Activated CD4-positive, alpha-beta T cell treated with anti-CD3 and anti-CD28 coated beads, Interleukin-2, amount 10 ng/mL, durations not matched to agents 24 days and 14 days (primary cell): ENCODE measurements at places on chromosomes 6 and 20.

GRCh38 chr20:1422753-1423152, 29.9 kb upstream of the FKBP1A start:
- peaks cover 22% of the 10 kb centered on the region for H3K4me1 ChIP-seq
- H3K27me3 ChIP-seq = peaks cover 7% of the 10 kb centered on the region
- peaks cover 10% of the 10 kb centered on the region for H3K36me3 ChIP-seq
- no peak overlapping the region for H3K4me3 ChIP-seq
- peak; percentile 68 for DNase-seq
- H3K27ac ChIP-seq = no peak overlapping the region

GRCh38 chr20:44780226-44780625, 30.1 kb downstream of the RIMS4 start:
- no peaks in the 10 kb centered on the region for H3K4me1 ChIP-seq
- DNase-seq = peak; percentile 86
- no peaks in the 10 kb centered on the region for H3K36me3 ChIP-seq
- H3K4me3 ChIP-seq = no peak overlapping the region
- H3K27me3 ChIP-seq = no peaks in the 10 kb centered on the region

- H3K27ac ChIP-seq = no peak overlapping the region
- DNase-seq = no peak
- no peaks in the 10 kb centered on the region for H3K4me1 ChIP-seq
- no peaks in the 10 kb centered on the region for H3K36me3 ChIP-seq
Measured at GRCh38 chr6:154113392-154113791, 74.4 kb downstream of the OPRM1 start.

GRCh38 chr6:10968776-10969175, 75.3 kb downstream of the ELOVL2 start:
- H3K36me3 ChIP-seq = no peaks in the 10 kb centered on the region
- no peaks in the 10 kb centered on the region for H3K4me1 ChIP-seq
- peaks cover 10% of the 10 kb centered on the region for H3K27me3 ChIP-seq
- DNase-seq = peak; percentile 27

- DNase-seq = no peak
- H3K27ac ChIP-seq = no peak overlapping the region
- H3K36me3 ChIP-seq = no peaks in the 10 kb centered on the region
- H3K4me3 ChIP-seq = no peak overlapping the region
Measured at GRCh38 chr6:46201702-46202101, 30.9 kb upstream of the ENPP5 start.

GRCh38 chr6:62775427-62776022, 435.7 kb upstream of the FKBP1C start:
- no peak overlapping the region for H3K4me3 ChIP-seq
- H3K36me3 ChIP-seq = no peaks in the 10 kb centered on the region
- H3K4me1 ChIP-seq = no peaks in the 10 kb centered on the region
- H3K27me3 ChIP-seq = no peaks in the 10 kb centered on the region
- no peak for DNase-seq
- no peak overlapping the region for H3K27ac ChIP-seq

DNA sequence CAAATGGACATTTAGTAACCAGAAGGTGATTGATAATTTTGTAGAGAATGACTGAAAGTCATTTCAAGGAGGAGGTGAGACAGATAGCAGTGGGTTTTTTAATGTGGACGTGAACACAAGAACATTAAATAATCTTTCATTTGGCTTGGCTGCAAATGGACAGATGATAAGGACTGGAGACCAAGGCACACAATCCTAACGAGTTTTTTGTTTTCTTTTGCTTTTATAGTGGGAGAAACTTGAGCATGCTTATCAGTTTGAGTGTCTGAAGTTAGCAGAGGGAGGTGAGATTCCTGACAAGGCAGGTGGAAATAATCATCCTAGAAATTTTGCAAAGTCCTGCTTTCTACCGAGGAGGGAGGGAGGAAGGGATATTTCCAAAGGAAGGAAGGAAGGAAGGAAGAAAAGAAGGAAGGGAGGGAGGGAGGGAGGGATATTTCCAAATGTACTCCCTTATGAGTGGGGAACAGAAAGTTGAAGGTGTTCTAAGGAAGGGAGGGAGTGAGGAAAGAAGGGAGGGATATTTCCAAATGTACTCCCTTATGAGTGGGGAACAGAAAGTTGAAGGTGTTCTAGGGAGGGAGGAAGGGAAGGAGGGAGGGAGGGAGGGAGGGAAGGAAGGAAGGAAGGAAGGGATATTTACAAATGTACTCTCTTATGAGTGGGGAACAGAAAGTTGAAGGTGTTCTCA, 63.1 kb downstream of the RNF217 start:
- DNase-seq = no peak
- no peaks in the 10 kb centered on the region for H3K4me1 ChIP-seq

- no peaks in the 10 kb centered on the region for H3K27me3 ChIP-seq
- no peak for DNase-seq
- H3K4me1 ChIP-seq = peaks cover 9% of the 10 kb centered on the region
- H3K4me3 ChIP-seq = no peak overlapping the region
Measured at GRCh38 chr20:45850926-45851325, 6.3 kb downstream of the ACOT8 start.

GRCh38 chr20:14915356-14915755, 577.9 kb upstream of the FLRT3 start:
- H3K4me3 ChIP-seq = no peak overlapping the region
- no peaks in the 10 kb centered on the region for H3K4me1 ChIP-seq

DNA sequence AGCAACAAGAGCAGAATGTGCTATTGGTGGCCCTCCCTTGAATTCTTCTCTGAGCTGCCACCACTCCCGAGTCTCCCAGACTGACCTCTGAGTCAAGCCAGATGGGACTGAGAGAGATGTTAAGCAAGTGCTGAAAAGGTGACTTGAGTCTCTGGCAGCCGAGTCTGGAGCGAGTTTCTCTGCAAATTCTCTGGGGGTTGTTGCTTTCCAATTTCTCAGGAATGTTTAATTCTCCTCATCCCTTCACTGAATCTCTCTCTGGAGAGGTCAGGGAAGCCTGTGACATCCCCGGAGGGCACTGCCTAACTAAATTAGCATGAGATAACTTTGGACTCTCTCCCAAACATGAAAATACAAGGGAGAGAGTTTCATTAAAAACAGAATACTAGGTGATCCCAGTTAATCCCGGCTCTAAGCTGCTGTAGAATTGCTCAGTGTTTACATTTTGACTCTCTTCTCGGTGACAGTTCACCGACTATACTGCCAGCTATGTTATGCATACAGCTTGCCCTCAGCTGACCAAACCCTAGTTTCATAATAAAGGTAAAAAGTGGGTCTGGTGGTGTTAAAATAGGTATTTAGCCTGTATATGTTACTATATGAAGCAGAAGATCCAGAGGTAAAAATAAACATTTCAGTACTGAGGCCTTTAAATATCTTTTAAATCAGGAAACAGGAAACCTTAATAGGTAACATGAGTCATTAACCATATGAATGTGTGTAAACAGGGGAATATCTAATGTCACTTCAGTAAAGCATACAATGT, 157.9 kb downstream of the FOXC1 start:
- no peaks in the 10 kb centered on the region for H3K36me3 ChIP-seq
- no peak overlapping the region for H3K27ac ChIP-seq
- no peaks in the 10 kb centered on the region for H3K27me3 ChIP-seq

GRCh38 chr6:30560930-30561329, 3.8 kb downstream of the PRR3 start:
- H3K36me3 ChIP-seq = peaks cover 57% of the 10 kb centered on the region
- no peaks in the 10 kb centered on the region for H3K27me3 ChIP-seq
- H3K27ac ChIP-seq = no peak overlapping the region
- no peak overlapping the region for H3K4me3 ChIP-seq

- no peak overlapping the region for H3K4me3 ChIP-seq
- H3K27me3 ChIP-seq = no peaks in the 10 kb centered on the region
- no peak overlapping the region for H3K27ac ChIP-seq
- DNase-seq = no peak
Measured at GRCh38 chr6:25553502-25553901, 98.5 kb upstream of the SCGN start.

GRCh38 chr6:166778046-166778445, 151.0 kb upstream of the RPS6KA2 start:
- DNase-seq = no peak
- peaks cover 2% of the 10 kb centered on the region for H3K4me1 ChIP-seq
- no peaks in the 10 kb centered on the region for H3K36me3 ChIP-seq
- H3K27ac ChIP-seq = no peak overlapping the region

GRCh38 chr6:75333676-75334200, 49.1 kb upstream of the TMEM30A start:
- H3K27ac ChIP-seq = no peak overlapping the region
- no peaks in the 10 kb centered on the region for H3K36me3 ChIP-seq
- H3K27me3 ChIP-seq = peaks cover 47% of the 10 kb centered on the region
- no peak for DNase-seq
- H3K4me1 ChIP-seq = no peaks in the 10 kb centered on the region

- H3K36me3 ChIP-seq = peaks cover 14% of the 10 kb centered on the region
- DNase-seq = peak; percentile 75
- H3K4me3 ChIP-seq = no peak overlapping the region
- no peaks in the 10 kb centered on the region for H3K27me3 ChIP-seq
Measured at GRCh38 chr6:26363882-26364701, 906 bp upstream of the BTN3A2 start.

DNA sequence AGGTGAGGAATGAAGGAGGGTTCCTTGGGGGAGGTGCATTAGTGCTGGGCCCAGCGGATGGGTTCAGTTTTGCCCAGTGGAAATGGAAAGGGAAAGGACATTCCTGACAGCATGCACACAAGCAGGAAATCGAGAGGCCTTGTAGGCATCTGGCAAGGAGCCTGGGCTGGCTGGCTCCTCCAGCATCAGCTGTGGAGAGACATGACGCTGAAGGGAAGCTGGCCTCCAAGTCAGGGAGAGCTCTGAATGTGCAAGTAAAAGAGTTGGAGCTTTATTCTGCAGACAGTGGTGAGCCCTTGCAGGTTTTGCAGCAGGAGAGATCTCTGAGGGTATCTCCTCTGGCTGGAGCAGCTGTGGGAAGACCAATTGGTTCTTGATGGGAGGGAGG, 154.3 kb downstream of the MRPL14 start:
- no peaks in the 10 kb centered on the region for H3K36me3 ChIP-seq
- peaks cover 41% of the 10 kb centered on the region for H3K27me3 ChIP-seq
- H3K4me1 ChIP-seq = peaks cover 2% of the 10 kb centered on the region
- DNase-seq = no peak

- H3K36me3 ChIP-seq = no peaks in the 10 kb centered on the region
- H3K4me3 ChIP-seq = no peak overlapping the region
- DNase-seq = no peak
Measured at GRCh38 chr6:12328701-12329100, 38.5 kb downstream of the EDN1 start.

DNA sequence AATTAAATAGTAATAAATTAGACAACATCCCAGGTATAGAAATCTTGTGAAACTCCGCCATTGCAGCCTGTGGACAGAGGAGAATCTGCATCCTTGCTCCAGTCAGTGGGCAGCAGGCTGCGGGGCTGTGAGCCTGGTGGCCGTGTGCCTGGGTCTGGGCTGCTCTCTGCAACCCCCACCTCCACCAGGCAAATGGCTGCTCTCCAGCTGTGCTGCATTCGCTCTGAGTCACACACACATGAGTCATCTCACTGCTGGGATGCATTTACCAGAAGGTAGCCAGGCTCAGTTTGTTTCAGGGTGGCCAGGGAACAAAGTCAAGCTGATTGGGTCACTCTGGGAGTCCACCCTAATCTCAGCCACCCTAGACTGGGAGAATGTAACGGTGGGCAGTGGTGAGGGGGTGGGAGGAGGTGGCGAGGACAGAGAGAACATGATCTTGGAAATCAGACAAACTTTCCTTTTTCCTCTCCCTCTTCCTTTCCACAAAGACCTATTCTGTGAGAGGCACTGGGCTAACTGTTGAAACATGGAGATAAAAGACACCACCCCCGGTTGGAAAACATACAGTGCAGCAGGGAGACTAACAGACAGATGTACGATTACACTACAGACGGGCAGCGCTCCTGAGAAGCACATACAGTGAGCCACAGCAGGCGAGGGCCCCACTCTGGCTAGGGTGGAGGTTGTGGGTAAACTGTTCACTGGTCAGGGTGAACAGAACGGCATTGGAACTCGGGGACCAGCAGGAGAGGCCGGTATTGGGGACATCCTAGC, 59.2 kb downstream of the TRAM2 start:
- H3K4me3 ChIP-seq = no peak overlapping the region
- peaks cover 10% of the 10 kb centered on the region for H3K36me3 ChIP-seq
- peak overlapping the region; percentile 27 for H3K27ac ChIP-seq
- DNase-seq = peak; percentile 68

GRCh38 chr6:160374836-160375560, 26.8 kb downstream of the SLC22A3 start:
- H3K4me1 ChIP-seq = no peaks in the 10 kb centered on the region
- peaks cover 14% of the 10 kb centered on the region for H3K27me3 ChIP-seq
- DNase-seq = no peak
- H3K4me3 ChIP-seq = no peak overlapping the region
- H3K36me3 ChIP-seq = no peaks in the 10 kb centered on the region

- H3K4me3 ChIP-seq = peak overlapping the region; percentile 7
- no peaks in the 10 kb centered on the region for H3K36me3 ChIP-seq
- H3K27me3 ChIP-seq = peaks cover 17% of the 10 kb centered on the region
- peak; percentile 69 for DNase-seq
- peak overlapping the region; percentile 45 for H3K27ac ChIP-seq
Measured at GRCh38 chr6:159931112-159931511, 37.8 kb upstream of the IGF2R start.

GRCh38 chr6:106790935-106791334, 161.6 kb downstream of the QRSL1 start:
- no peak overlapping the region for H3K4me3 ChIP-seq
- no peak for DNase-seq
- peaks cover 4% of the 10 kb centered on the region for H3K27me3 ChIP-seq
- H3K4me1 ChIP-seq = no peaks in the 10 kb centered on the region

GRCh38 chr20:23146857-23147637, 60.9 kb upstream of the CD93 start:
- no peak for DNase-seq
- H3K36me3 ChIP-seq = no peaks in the 10 kb centered on the region
- H3K27me3 ChIP-seq = peaks cover 4% of the 10 kb centered on the region
- no peak overlapping the region for H3K4me3 ChIP-seq

DNA sequence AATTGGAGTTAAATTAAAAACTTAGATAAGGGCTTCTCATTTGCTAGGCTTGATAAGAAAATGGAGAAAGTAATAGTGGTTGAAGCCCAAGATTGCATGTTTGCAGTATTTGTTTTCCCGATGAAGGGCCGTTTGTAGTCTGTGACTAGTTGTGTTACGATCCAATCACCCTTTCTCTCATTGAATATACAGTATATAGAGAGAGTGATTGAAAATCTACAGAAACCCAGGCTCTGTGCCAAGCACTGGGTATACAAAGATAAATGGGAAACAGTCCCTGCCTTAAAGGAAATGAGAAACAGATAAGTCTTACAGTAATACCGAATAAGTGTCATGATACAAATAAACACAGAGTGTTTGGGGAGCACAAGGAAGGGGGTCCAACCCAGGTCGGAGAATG, 55.2 kb upstream of the CDKAL1 start:
- peaks cover 4% of the 10 kb centered on the region for H3K4me1 ChIP-seq
- no peak overlapping the region for H3K4me3 ChIP-seq
- DNase-seq = no peak
- H3K27ac ChIP-seq = no peak overlapping the region
- peaks cover 44% of the 10 kb centered on the region for H3K36me3 ChIP-seq

DNA sequence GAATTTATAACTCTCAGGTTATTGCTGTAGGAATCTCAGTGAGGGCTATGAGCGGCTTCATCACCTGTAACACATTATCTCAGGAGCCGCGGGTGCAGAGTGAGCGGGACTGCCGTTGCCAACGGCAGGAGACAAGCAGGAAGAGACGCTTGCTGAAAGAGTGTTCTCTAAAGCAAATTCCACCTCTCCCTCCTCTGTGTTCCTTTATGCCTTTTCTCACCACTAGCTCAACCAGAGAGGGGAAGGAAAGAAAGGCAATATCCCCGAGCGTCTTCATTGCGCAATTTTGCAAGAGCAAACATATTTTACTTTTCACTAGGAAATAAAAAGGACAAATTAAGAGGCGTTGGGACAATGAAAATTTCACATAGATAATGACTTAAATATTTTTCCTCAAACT, 185.2 kb upstream of the EXOC2 start:
- no peaks in the 10 kb centered on the region for H3K36me3 ChIP-seq
- DNase-seq = no peak
- peaks cover 36% of the 10 kb centered on the region for H3K27me3 ChIP-seq
- no peak overlapping the region for H3K4me3 ChIP-seq
